ENCODE measurements at places on chromosomes 2 and 18. TPM values are rescaled to one million over a fixed set of nuclear protein-coding genes. Genes with fewer than 3 reads are reported as not detected.

DNA sequence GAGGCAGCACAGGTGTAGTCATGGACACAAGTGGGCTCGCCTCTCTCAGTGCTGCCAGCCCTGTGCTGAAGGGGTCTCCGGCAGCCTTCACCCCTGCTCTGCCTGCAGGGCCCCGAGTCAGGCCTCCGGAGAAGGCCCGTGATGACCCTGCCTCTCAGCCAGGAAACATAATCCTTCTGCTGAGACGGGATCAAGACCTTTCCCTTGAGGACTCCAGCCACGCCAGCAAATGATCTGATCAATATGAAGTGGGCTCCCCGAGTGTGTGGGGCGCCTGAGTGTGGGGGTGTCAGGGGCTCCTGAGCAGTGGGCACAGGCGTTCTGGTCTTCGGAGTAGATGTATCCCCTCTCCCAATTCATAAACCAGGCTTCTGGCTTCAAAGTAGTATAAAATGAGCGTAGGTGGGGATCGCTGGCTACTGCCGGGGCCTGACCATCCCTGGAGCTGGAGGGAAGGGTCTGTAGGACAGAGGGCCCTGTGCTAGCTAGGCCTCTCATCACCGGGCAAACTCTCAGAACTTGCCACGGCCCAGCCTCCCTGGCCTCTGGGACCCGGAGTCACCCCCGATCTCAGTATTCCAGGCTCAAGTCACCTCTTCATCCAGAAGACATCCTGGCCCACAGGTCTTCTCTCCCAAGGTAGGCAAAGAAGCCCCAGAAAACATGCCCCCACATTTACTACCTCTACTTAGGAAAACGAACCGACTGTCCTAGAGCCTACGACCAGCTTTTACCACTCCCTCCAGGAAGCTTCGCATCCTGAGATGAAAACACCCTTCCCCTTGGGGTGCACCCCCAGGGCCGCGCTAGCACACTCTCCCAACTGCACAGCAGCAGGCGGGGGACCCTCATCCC, 33.6 kb downstream of the CRACDL start:
- DNase-seq = no peak

The PUS10 gene
- 9.1 TPM for total RNA-seq

GRCh38 chr18:24112874-24113615, 25.8 kb upstream of the CABYR start:
- no peak for DNase-seq

- no peak for DNase-seq
Measured at GRCh38 chr2:236107942-236108625, 60.1 kb downstream of the GBX2 start.

DNA sequence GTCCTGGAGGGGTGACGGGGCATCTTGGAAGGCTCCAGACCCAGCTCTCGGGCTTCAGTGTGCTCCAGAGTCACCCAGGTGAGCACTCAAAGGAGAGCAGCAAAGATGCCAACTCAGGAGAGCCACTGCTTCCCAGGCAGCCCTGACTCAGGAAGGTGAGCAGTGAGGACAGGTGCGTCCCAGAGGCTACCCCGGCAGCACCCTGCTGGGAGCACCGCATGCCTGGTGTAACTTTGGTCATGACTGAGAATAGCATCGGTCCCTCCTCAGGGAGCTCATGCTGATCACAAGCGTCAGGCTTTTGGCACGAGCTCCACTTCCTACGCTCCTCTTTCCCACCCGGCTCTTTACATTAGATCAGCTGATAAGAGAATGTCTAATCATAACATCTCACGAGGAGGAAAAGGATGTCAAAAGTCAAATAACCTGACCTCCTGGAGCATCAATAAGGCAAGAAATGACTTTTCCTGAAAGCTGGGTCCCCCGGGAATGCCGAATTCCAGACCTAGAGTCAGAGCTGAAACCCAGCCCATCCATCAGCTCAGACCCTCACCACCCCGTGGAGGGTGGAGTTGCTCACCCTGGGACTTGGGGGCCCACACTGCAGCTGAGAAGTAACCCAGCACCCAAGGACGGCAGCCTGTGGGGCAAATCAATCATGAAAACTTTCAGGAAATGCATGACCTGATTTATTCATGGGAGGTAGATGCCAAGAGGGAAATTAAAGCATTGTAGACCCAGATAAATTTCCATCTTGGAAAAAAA, 248.8 kb downstream of the ACKR3 start:
- no peak for DNase-seq

- no peak for DNase-seq
Measured at GRCh38 chr2:158573739-158574138, 117.0 kb downstream of the PKP4 start.

DNA sequence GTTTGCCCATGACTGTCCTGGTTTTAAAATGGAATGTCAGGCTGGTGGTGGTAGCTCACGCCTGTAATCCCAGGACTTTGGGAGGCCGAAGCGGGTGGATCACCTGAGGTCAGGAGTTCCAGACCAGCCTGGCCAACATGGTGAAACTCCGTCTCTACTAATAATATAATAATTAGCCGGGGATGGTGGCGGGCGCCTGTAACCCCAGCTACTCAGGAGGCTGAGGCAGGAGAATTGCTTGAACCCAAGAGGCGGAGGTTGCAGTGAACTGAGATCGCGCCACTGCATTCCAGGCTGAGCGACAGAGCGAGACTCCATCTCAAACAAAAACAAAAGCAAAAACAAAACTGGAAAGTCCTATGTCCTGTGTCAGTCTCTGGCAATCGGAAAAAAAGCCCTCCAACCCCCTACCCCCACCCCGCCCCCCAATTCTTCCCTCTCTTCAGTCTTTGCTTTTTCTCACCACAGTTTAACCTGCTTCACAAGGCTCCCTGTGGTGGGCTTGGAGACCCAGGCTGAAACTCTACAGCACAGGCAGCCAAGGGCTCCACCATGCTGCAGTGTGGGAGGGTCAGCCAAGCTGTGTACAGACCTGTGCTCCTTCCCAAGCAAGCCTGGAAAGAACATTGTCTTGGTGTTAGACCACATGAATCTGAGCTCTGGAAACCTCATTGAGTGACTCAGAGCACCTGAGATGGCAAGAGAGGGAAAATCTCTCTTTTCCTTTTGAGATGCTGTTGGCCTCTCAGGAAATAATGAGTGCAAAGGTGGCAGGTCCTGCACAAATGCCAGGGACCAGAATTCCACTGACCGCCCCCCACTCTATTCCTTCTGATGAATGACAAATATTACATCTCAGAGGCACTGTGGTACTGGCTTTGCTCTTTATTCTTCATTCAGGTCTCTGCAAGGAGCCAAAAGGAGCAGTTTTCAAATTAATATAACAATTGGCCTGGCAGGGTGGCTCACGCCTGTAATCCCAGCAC, 16.7 kb downstream of the MYCN start:
- no peak for DNase-seq

GRCh38 chr2:68438455-68439303, 28.4 kb downstream of the FBXO48 start:
- no peak for DNase-seq

All from naive thymus-derived CD4-positive, alpha-beta T cell (primary cell).